ENCODE measurements at places on chromosomes 11 and 22.

GRCh38 chr11:5293028-5293427 is 8.7 kb downstream of the OR51B4 start:
- no peak for DNase-seq

GRCh38 chr11:113151521-113151920 is 162.9 kb upstream of the TTC12 start:
- DNase-seq: no peak

- no peak for DNase-seq
These were observed 113.6 kb upstream of the SOX6 start for GRCh38 chr11:16469968-16470367.

- no peak for DNase-seq
These were observed 97.1 kb upstream of the PARVA start for GRCh38 chr11:12280199-12280837.

DNA sequence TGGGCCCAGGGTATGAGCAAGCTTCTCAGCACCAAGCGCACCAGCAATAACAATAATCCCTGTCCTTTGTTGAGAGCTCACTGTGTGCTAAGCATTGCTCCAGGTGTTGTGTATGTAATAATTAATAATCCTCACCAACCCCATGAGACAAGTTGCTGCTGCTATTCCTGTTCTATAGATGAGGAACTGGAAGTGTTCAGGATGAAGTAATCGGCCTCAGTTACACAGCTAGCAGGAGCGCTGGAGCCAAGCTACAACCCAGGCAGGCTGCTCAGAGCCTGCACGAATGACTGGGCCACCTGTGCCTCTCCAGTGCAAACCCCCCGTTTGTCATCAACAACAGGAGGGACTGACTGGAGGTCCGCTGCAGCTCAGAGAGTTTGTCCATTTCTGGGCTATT is 35.2 kb upstream of the CECR2 start:
- no peak for DNase-seq

DNA sequence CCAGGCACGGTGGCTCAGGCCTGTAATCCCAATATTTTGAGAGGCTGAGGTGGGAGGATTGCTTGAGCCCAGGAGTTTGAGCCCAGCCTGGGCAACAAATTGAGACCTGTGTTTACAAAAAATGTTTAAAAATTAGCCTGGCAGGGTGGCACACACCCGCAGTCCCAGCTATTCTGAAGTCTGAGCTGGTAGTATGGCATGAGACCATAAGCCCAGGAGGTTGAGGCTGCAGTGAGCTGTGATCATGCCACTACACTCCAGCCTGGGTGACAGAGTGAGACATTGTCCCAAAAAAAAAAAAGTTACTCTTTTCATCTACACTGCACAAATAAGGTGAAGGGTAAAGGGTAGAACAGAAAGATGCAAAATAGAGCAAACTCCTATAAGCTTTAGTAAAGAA is 22.3 kb upstream of the PPP2R1B start:
- DNase-seq: no peak

- no peak for DNase-seq
These were observed 32.3 kb upstream of the ADSL start for GRCh38 chr22:40314041-40314440.

GRCh38 chr11:96143041-96143521 is 199.9 kb downstream of the MAML2 start:
- no peak for DNase-seq

DNA sequence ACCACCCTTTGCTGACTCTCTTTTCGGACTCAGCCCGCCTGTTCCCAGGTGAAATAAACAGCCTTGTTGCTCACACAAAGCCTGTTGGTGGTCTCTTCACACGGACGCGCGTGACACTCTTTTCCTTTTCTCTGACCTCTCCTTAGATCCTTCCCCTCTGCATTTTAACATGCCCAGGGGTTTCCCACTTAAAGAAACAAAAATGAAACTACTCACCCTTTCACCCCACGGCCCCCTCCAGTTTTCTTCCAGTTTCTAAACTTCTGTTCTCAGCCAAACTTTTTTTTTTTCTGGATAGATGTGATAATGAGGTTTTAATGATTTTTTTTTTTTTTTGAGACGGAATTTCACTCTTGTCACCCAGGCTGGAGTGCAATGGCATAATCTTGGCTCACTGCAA is 32.8 kb upstream of the NUP50 start:
- no peak for DNase-seq

- DNase-seq: no peak
These were observed 1292.7 kb downstream of the TBC1D22A start for GRCh38 chr22:48055185-48055584.

GRCh38 chr11:59660621-59661020 is 8.2 kb downstream of the PATL1 start:
- DNase-seq: no peak

DNA sequence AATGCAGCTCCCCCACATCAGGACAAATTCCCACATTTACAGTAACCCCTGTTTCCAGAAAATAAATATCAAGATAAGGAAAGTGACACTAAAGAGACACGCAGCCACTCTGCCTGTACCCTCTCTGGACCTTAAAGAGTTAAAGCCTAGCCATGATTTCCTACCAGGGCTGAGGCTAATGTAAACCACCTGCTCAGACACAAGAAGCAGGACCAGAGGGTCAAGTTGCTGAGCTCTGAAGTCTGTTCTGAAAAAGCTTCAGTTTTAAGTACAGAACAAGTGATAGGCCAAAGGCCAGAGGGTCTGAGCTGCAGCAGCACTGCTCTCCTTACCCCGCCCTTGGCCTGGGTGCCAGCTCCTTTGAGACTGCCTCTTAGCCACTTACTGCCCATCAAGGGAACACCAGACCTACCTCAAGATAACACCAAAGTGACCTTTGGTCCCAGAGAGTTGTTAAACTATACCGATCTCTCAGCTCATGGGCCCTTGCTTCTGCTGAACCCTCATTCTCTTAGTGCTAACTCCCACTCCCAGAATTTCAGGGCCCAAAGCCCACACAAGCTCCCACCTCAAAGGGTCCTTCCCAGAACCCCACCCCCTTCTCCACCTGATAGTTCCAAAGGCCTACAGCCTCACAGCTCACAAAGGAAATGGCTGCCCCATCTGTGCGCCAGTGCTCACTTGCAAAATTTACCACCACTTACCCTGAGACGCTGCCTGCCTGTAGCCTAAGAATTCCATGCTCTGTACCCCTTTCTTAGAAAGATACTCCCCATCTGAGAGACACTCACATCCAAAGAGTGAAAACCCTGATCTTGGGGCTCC is 40.5 kb downstream of the IL18BP start:
- DNase-seq: peak; percentile 39

DNA sequence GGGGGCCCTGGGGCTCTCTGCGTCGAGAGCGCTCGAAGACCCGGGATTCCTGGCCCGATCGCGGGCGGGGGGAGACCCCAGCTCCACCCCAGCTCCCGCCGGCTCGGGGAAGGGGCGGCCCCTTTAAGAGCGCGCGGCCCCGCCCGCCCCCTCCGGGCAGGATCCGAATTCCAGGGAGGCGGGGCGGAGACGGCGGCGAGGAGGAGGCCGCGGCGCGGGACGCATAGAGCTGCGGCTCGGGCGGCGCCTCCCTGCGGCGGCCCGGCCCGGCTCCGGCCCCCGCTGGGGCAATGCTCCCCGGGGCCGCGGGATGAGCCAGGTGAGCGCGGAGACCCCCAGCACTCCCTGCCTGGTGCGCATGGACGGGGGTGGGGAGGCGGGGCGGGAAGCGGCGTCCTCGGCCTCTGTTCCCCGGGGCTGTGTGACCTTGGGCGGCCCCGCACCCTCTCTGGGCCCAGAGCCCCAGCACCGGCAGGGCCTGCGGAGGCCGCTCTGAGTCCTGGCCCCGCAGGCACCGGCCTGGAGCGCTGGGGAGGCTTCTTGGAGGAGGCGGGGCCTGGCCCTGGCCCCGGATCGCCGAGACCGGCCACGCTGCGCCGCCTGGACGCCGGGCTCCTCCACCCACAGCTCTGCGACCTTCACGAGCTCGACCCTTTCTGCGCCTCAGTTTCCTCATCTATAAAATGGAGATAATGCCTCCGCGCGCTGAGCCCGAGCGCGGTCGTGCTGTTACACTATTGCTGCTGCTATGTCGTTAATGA is 565 bp downstream of the GAS2L1 start:
- peak; percentile 69 for DNase-seq

- DNase-seq: peak; percentile 13
These were observed 22.8 kb downstream of the TCP11L1 start for GRCh38 chr11:33062137-33062536.

GRCh38 chr11:102722821-102723220 is 1.9 kb downstream of the MMP8 start:
- DNase-seq: no peak

DNA sequence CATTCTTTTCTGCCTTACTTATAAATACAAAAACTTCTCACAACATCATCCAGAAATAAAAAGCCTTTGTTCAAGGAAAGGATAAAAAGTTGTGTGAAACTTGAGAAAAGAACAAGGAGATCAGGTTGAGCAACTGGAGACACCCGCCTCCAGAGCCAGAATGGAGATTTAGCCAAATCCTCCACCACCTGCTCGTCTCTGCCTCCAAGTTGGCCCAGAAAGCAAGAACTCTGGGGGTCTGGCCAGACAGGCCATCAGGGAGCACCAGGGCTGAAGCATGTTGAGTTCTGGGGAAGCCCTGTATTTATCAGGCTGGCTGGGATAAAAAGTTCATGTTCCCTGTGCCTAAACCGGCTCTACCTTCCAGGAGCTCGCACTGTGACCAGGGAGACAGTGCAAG is 14.9 kb downstream of the SMCO4 start:
- no peak for DNase-seq

DNA sequence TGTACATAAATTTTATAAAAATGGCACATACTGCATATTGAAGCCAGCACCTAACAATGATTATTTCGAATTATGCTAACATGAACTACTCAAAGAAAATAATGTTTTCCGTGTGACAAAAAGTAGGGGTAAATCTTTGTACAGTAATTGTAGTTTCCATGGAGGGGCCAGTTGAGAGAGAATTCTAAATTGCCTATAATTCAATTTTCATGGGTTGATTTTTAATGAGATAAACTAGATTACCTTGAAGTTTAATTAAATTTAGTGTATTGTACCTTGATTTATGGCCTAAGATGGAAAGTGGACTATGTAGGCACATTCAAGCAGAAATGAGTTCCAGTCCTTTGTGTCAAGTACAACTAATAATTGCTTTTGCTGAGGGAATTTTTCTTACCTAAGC is 5.0 kb downstream of the APLP2 start:
- DNase-seq: no peak

DNA sequence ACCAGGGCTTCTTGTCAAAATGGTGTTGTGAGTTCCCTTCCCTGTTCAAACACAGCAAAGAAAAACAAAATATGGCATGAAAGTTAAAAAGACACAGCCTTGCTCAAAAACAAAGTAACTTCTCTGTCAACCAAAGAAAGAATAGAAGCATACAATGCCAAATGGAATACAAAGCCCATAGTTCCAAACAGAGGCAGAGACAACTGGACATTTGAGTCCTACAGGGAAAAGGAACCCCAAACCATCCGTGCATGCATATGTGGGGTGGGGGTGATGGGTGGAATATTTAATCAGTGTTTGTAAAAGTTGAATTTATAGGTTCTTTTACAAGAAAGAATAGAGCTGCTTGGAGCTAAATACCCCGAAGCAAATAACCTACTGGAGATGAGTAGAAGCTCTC is 218.7 kb downstream of the FAM76B start:
- DNase-seq: no peak

All from fibroblast of upper back skin (primary cell).